ENCODE measurements at places on chromosomes 6 and 20. TPM values are rescaled to one million over a fixed set of nuclear protein-coding genes. Genes with fewer than 3 reads are reported as not detected.

DNA sequence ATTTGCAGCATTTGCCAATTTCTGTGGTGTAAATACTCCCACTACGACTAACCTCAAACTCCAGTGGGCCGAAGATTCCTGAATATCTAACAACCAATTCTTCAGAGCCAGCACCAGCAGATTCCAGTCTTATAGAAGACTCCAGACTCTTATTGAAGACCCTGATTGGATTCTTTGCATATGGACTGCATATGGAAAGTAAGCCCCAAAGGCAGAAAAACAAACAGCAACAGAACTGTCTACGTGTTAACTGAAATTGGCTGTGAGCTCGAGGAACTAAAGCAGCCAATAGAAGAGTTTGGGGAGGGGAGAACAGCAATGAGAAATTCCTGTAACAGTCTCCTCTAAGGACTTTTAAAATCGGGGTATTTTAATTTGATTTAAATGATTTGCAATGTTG is 19.7 kb upstream of the NRSN1 start:
- no peaks in the 10 kb centered on the region for H3K36me3 ChIP-seq
- no peak overlapping the region for H3K4me3 ChIP-seq
- H3K27ac ChIP-seq = no peak overlapping the region
- H3K4me1 ChIP-seq = no peaks in the 10 kb centered on the region
- no peaks in the 10 kb centered on the region for H3K27me3 ChIP-seq

DNA sequence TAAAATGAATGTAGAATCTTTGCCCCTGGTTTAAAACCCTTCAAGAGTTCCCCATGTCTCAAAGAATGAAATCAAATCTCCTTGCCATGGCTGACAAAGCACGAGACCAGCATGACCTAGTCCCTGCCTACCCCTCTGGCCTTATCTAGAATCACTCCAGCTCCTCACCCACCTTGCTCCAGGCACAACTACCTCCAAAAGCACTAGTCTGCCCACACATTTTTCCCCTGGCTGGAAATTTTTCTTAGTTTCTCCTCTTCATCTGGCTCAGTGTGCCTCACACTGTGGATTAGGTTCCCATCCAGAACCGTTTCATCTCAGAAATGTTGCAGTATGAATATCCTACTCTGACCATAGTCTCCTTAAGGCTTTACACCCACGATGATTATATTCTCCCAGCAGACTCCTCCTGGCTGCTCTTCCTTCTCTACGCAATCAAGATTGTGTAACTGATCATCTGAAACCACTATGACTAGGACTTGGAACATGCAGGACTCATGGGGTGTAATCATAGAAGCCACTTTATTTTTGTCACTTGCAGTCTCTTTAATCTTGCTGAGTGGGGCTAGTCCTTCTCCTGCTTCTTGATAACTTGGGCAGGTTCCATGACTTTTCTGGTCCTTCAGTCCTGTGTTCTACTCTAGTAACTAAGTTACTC is 7.8 kb upstream of the MRS2 start:
- no peak overlapping the region for H3K27ac ChIP-seq
- H3K4me1 ChIP-seq = no peaks in the 10 kb centered on the region
- H3K4me3 ChIP-seq = no peak overlapping the region
- H3K36me3 ChIP-seq = no peaks in the 10 kb centered on the region
- peaks cover 23% of the 10 kb centered on the region for H3K27me3 ChIP-seq

The OPN5 gene
- total RNA-seq = not detected

- H3K4me3 ChIP-seq = no peak overlapping the region
- H3K27me3 ChIP-seq = no peaks in the 10 kb centered on the region
- H3K4me1 ChIP-seq = no peaks in the 10 kb centered on the region
- no peak overlapping the region for H3K27ac ChIP-seq
These were observed 56.0 kb downstream of the BCAS1 start for GRCh38 chr20:54014293-54014926.

The SIRPD gene
- 0.28 TPM for total RNA-seq

All from CD4-positive, alpha-beta T cell (primary cell).